Stimulated activated CD4-positive, alpha-beta T cell treated with anti-CD3 and anti-CD28 coated beads, Interleukin-1b, Interleukin-23, amount 100 ng/mL, for 1 hour (primary cell): ENCODE measurements at places on chromosomes 1 and 21.

DNA sequence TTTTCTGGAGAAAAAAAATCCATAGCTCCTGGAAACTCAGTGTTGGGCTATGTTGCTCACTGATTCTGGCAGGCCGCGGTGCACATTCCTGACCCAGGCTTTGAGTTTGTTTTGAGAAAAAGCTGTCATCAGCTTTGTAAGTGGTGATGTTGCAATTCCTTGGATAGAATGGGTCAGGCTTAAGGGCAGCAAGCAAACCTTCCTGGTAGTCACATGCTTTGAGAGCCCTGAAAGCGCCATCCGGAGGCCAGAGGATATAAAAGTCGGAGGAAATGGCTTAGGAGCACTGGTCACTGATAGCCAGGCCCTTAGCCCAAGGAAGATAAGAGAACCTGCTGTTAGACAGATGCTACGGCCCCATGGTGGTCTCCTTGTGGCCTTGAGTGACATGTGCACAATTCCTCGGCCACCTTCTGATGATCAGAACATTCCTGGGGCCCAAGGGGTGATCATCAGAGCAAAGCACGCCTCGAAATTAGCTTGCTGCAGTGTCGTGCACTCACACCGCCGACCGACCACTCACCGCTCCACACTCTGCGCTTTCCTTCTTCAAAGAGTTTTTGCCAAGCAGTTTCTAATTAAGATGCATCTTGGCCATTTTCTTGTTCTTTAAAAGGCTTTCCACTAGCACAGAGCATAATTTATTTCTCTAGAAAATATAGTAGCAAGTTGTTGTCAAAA, 78.6 kb downstream of the MAN1C1 start:
- DNase-seq: no peak

GRCh38 chr1:212915245-212916091, 34.9 kb upstream of the VASH2 start:
- DNase-seq: no peak

DNA sequence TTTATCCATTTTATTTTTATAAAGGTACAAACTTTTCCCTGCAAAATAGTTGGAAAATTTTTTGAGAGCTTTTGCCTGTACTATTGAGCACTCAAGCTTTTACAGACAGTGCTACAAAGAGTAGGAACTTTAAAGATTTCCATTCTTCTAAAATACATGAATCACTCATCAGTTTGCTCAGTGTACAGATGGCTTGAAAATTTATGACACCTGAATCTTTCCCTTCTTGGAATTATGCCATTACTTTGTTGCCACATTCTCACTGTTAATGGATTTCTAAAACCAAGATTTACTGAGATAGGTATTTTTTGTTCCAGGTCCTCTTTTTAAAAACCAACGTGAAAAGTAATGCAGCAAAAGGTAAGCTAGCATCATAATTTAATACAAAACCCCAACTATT, 76.0 kb downstream of the GPATCH2 start:
- DNase-seq: no peak

GRCh38 chr21:38468989-38469388, 29.3 kb downstream of the ERG start:
- DNase-seq: no peak

DNA sequence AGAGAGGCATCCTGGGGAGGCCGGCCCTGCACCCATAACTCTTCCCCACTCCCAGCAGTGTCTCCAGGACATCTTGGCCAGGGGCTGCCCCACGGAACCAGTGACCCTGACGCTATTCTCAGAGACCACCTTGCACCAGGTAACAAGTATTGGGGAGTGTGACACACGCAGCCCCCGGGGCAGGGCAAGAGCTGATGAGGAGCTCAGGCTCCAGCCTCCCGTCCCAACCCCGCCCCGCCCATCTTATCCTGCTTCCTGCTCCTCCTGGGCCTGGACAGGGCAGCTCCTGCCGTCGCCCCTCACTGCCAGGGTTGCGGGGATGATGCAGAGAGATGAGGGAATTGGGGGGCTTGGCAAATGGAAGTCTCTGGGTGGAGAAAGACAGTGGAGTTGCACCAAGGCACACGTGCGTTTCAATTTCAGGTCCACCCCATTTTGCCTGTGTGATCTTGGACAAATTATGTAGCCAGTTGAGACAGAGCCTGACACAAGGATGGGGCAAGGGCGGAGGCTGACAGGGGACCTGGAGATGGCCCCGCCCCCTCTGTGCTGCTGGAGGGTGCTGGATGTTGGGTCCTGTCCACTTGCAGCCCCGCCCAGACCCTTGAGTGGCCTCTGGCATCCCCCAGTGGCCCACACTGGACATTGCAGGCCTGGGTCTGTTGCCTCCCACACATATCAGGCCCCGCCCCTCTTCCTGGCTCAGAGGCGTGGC, 10.7 kb downstream of the CLCNKA start:
- DNase-seq: no peak

DNA sequence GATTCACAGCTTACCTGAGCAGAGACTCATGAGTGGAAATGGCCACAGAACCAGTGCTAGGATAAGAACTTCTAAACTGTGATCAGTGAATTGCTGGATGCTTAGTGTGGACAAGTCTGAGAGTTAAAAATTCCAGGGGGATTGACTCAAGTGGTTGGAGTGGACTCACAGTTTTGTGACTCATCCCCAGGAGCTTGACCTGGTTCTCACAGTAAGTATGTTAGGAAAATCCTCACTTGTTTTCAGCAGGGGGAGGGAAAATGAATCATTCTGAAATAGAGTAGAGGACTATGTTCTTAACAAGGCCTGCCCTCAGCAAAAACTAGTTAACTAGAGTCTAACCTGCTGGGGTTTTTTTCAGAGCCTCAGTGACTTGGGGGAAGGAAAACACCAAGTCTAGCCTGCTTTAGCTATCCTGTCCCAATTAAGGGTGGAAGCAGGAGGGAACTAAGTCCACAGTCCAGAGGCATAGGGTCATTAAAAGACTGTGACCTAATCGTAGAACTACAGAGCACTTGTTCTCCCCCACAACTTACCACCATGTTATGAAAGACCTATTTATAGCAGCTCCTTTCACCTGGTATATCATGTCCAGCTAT, 6.1 kb upstream of the CDC73 start:
- DNase-seq: no peak

DNA sequence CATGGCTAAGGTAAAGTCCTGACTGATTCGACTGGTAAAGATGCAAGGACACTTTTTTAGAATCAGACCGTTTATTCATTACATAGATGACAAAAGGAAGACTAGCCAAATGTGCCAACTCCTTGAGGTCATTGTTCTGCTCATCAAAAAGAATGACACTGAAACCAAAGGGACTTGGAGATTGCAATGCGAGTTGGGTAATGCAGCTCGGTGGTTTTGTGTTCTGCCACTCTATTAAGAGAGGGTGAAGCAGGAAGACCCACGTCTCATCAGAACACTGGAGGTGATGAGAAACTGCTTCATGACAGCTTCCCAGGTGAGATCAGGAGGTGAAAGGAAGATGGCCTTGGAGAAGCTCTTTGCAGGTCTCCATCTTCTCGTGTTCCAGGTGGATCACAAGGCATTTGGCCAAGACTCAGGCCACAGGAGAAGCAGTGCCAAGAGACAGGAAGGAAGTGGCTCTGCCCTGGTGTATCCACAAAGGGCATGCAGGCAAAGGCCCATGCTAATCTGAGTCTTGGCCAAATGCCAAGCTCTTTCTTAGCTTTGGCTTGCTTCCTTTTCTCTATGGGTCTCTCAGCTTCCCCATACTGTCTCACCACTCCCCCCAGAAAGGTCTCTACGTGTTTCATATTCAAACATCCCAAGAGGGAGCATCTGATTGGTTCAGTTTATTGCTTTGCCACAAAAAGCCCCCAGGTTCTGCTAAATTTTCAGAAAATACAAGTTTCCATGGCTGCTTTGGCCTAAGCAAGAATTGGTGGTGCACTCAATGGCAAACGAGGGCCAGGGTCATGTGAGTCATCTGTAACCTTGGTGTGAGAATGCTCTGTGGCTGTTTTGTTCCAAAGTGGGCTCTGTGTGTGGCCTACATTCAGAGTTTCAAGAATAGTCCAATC, 5.7 kb upstream of the CCT8 start:
- no peak for DNase-seq

DNA sequence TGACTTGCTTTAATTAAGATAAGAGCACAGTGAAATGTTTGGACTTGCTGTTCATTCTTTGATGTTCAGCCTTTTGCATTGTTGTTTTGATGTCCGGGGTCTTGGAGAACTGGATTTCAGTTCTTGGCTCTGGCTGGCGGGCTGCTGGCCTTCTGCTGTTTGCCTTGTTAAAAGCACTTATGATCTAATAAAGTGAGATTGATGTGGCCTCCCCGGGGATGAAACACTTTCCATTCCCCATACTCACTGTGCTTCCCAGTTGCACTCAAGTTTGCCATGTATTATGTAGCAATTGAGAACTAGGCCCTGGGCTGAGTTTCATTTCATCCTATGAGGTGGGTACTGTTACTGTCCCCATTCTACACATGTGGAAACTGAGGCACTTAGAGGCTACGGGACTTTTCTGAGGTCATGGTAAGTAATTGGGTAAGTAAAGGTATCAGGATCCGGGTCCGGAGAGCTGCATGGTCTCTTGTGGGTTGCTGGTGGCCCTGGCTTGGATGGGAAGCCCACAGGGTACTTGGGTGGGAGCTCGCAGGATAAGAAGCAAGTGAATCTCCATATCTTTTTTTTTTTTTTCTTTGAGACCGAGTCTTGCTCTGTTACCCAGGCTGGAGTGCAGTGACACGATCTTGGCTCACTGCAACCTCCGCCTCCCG, 127.7 kb upstream of the ZBTB40 start:
- DNase-seq: no peak

DNA sequence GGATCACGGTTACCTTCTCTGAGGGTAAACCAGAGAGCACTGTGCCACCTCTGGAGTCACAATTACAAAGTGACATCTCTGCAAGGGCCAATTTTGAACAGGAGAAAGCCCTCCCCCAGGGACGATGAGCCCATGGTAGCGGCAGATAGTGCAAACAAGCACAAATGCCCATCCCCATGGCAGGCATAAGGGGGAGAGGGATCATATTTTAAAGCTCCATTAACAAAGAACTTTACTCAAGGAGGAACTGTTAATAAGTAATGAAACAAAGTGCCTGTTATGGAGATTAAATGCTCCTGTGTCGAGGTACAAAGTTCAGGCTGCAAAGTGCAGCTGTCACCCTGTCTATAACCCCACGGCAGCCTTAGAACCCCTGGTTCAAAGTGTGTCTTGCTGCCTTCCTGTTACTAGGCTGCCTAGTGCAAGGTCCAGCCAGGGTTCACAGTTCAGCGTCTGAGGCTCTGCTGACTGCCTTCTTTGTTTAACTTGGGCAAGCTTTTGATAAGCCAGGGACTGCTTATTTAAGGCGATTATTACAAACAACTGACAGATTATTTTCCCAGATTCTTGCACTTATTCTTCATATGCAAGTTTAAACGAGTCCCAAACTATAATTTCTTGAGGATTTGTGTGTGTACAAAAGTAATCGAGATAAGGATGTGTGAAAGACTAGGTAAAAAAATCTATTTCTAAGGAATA, 75.7 kb upstream of the NRIP1 start:
- DNase-seq: no peak

DNA sequence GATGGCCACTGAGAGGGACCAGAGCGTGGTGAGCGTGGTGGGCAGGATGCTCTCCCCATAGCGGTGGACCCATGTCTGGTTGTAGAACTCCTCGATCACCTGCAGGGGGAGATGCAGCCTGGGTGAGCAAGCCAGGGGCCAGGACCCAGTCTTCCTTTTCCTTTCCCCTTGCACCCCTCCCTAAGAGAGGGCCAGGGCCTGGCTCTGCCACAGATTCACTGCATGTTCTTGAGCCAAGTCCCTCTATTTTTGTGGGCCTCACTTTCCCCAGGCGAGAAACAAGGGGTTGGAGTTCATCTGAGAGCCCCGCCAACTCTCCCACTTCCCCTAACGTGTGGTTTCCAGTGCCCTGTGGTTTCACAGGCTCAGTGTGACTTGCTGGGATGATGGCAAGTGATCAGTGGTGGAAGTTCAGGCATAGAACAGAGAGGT, 27.5 kb downstream of the SLC2A1 start:
- no peak for DNase-seq

DNA sequence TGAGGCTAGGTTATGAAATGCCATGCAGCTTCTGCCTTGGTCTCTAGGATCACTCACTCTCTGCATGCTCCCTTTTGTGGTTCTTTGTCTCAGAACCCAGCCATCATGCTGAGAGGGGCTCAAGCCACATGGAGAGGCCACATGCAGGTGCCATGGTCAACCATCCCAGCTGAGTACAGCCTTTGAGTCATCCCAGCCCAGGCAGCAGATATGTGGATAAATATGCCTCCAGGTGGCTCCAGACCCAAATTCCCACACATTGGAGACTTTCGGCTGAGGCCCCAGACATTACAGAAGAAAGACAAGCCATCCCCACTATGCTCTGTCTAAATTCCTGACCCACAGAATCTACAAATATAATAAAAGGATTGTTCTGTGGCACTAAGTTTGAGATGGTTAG, 102.0 kb downstream of the LHX9 start:
- no peak for DNase-seq

GRCh38 chr1:31626223-31627207, 9.0 kb downstream of the HCRTR1 start:
- no peak for DNase-seq

DNA sequence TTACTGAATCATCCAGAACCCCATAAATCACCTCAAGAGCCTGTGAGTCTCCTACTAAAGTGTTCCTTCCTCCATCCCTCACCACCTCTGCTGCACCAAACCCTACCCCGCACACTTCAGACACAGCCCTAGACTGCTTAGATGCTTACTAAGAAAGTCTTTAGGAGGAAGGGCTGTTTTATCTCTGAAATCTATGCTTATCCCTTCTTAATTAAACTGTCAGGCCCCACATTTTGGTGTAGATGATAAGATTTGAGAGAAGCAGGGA, 216.8 kb upstream of the SGIP1 start:
- DNase-seq: no peak

- DNase-seq: no peak
Measured at GRCh38 chr21:17488620-17489019, 24.2 kb upstream of the CXADR start.

DNA sequence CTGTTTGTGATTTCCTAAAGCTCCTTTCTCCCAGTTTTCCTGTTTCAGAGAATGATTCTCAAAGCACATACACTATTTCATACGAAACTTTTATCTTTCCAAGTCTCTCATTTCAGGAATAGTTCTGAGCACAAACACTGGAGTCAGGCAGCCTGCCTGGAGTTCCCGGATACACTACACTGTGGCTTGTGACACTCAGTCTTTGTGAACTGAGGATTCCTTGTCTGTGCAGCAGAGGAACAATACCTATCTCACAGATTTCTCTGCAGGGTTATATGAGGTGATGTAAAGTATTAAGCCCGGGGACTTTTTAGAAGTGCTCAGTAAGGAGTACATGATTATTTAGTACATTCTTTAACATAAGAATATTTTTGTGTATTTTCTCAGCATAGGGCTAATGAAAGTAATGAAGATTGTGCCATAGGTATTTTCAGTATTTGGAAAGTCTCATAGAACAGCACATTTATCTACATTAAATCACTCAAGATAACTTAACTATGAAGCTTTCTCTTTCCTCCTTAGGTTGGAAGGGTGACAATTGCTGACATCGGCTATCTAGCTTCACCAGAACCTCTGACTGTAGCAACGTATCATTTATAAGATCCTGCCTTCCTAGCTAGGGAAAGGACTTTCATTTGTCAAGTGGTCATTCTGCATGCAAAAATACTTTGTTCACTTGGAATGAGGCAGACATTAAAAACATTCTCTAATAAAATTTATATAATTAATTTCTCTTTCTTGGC, 12.9 kb downstream of the GBP2 start:
- DNase-seq: no peak

- no peak for DNase-seq
Measured at GRCh38 chr1:71783071-71783470, 499.3 kb downstream of the NEGR1 start.
